Foreskin melanocyte (primary cell): ENCODE measurements at places on chromosomes 12 and 14.

DNA sequence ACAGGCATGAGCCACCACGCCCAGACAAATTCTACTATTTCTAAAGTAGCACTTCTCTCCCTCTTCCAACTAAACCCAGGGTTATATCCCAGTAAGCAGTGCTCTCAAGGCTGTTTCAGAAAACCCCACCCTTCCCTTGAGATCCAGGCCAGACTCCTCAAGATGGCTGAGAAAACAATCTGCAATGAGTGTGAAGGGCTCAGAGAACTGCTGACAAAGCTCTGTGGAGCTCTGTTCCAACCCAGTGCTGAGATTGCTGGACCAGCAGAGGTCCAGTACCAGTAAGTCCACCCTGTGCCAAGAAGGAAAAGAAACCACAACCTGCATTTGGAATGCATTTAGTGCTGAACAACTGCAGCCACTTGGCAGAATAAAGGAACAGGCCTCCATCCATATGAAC is 3.7 kb upstream of the IFFO1 start:
- no peak for DNase-seq

DNA sequence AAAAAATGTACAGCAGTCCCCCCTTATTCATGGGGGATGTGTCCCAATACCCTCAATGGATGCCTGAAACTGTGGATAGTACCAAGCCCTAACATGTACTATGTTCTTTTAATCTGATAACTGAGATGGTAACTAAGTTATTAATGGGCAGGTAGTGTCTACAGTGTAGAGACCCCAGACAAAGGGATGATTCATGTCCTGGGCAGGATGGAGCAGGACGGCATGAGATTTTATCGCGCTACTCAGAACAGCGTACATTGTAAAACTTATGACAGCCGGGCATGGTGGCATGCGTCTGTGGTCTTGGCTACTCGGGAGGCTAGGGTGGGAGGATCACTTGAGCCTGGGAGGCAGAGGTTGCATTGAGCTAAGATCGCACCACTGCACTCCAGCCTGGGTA is 37.1 kb downstream of the KIAA0586 start:
- DNase-seq: no peak

GRCh38 chr12:131832321-131833231 is 4.4 kb downstream of the MMP17 start:
- no peak for DNase-seq

DNA sequence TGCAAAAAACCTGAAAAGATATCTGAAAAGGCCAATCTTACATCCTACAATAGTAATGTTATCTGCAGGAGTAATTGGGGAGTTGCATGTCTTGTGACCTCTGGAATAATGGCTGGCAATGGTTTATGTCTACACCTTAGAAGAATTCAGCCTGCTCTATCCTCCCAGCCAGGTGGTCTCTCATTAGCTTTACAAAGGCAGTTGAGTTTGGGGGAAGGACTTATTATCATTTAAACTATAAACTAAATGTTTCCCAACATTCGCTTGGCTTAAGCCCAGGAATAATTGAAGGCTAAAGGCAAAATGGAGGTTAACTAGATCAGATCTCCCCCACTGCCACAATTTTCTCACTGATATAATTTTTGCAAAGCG is 158.4 kb upstream of the SFSWAP start:
- DNase-seq: no peak

- DNase-seq: no peak
Observed at GRCh38 chr12:19130224-19131024, 891 bp downstream of the PLEKHA5 start.

DNA sequence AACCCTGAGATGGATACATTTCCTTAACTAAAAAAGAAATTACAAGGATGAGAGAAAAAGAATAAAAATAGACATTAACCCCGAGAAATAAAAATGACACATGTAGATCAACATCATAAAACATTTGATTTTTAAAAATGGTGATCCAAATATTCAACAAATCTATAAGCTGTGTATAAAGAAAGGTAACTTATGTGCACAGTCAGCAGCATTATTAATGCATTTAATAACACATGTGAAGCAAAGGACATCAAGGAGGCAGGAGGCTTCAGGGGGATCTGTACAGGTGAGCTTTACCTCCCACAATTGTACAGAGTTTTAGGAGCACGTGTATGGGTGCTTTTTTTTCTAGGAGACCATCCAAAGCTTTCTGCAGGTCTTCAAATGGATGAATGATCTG is 76.1 kb downstream of the MED13L start:
- DNase-seq: no peak

DNA sequence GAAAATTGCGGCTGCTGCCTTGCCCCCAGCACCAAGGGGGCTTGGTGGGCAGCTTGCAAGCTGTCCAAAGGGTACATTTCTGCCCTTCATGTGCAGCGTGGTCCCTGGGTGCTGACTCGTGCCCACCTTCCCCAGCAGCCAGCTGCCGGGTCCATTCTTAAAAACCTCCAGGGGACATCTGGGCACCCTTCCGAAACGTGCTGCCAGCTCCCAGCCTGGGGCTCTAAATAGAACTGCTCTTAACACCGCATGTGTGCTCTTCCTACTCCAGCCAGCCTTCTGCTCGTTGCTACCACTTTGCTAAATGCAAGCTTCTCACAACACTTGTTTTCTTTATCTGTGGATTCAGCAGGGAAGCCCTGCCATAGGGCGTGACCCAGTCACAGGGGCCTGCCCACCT is 66.0 kb downstream of the RIMBP2 start:
- no peak for DNase-seq

- no peak for DNase-seq
Observed at GRCh38 chr12:12673296-12673695, 22.7 kb downstream of the GPR19 start.

DNA sequence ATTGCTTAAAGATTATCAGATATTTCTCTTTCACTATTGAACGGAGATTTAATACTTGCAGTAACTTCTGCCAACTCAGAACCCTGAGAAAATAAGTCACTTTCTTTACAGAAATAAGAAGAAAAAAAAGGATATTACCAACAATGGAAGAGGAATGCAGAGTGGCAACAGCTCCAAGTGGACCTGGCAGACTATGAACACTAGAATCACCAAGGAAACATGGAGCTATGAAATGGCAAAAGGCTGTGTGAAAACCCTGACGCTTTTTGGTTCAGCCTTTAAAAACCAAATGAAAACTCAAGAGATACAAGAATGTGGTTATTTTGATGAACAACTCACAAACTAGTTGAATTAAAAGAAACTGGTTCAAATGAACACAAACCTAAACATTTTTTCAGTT is 17.7 kb downstream of the DTD2 start:
- no peak for DNase-seq

- no peak for DNase-seq
Observed at GRCh38 chr14:21449899-21450216, 6.1 kb downstream of the CHD8 start.

DNA sequence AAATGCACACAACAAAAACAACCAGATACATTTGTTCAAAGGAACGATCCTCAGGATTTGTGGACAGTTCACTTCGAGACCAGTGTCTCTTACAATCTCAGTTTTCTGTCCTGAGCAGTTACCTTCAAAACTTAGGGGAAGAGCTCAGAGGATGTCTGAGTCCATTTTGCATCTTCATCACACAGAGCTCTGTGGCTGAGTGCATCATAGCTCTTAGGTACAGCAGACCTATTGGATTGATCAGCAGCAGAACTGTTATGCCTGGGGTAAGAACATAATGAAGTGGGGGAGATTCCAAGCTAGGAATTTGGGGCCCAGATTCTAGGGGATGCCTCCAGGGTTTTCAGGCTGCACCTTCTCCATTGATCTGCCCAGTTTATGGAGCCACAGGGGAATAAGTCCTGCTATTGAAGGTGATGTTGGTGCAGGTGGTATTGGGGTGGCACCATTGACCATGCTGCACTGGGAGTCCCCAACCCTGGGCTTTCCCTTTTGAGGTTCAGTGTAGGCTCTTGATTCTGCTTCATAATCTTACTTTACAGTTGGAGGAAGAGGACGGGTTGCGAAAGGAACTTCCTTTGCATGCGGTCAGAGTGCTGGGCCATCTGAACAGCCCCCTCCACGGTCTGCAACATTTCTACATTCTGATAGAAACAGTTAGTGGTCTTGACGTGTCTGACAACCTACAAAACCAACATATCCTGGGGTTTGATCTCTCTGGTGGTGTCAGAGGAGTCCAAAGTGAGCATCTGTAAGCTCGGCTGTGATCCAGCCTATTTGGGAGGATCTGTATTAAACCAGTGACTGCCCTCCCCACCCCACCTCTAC is 112.8 kb downstream of the CHST11 start:
- DNase-seq: no peak

DNA sequence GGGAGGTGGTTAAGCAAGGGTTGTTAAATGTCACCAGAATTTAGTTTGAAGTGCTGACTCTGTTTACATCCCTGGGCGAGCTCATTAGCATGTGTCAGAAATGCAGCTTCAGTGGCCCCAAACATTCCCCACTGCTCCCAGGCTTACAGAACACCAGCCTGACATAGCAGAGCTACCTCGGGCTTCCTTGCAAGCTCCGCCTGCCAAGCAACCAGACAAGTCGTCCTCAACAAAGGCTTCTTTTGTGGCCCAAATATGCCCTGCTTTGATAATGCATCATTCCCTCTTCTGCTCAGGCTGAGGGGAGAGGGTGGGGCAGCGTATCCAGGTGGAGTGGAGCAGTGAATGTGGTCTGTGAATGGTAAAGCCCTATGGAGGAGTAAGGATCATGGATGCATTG is 28.0 kb downstream of the ERH start:
- DNase-seq: no peak

DNA sequence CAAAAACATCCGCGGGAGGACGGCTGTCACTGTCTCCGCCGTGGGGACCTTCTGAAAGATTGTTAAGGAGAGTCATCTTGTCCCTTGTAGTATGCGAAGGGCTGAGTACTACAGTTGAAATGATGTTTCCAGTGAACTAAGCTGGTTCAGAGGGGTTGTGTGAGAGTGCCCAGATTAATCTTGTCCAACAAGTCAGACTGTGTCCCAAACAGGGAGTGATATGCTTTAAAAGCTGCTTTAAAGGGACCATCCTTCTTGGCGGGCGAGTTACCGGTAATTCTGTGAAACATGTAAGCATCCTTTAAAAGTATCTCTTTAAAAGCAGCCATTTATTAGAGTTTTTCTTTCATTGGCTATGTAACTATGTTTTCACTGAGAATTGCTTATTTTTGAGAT is 1.1 kb downstream of the WDR20 start:
- no peak for DNase-seq

DNA sequence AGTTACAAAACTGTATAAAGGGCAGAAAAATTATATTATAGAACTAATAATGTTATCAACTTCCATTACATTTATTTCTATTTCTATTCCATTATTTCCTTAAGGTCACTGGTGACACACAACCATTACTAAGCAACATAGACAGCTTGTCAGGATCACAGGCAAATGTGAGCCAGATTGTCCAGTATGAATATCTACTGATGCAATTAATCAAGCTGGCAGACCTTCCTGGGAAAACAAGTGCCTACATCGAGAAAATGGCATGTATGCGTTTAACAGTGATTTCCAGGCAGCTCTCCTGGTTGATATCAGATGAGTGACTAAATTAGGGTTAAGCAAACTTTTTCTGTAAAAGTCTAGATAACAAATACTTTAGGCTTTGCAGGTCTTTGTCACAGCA is 36.9 kb upstream of the TSPAN8 start:
- DNase-seq: no peak

GRCh38 chr12:39199351-39199750 is 243.6 kb downstream of the KIF21A start:
- peak; percentile 29 for DNase-seq

DNA sequence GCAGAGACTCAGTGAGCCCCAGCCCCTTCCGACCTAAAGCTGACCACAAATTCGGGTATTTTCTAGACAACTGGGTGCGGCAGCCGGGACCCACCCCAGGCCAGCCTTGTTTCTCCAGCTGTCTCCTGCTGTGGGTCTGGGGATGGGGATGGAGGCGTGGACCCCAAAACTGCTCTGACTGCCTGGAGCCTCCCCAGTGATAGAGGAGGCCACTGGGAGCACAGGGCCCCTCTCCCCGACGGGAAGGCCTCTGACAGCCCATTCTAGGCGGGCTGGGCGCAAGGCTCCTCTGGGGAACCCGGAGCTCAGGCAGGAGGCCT is 38.2 kb upstream of the TDRD9 start:
- DNase-seq: no peak

- DNase-seq: no peak
Observed at GRCh38 chr14:21454843-21455544, 929 bp downstream of the CHD8 start.

DNA sequence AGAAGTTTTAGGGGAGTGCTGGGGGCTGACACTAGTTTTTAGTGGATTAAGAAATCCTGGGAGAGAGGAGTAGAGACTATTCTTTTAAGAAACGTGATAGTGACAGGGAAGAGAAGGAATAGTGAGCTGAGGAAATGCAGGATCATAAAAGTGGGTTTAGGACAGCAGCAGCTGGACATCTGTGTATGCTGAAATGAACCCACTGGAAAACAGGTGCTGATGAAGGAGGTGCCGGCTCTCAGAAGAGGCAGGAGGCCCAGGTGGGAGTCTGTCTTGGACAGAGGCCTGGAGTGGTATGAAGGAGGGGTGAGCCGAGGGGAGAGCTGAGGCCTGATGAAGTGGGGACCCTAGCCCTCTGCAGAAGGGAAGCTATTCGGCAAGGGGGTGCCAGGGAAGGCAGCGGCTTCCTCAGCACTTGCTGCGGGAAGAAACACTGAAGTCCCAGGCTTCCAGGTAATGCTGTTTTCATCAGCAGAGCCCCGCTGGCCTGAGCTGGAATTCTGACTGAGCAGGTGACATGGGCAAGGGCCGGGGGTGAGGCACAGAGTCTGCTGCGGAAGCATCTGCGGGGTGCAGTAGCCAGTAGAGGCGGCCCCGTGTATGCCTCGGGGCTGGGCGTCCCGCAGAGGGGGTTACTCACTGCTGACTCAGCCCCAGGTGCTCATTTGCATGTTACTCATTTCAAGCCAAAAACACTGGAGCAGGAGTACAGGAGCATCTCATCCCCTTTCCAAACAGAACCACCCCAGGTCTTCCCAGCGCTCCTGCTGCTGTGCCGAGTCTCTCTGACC is 89.7 kb downstream of the TMCC3 start:
- DNase-seq: no peak

DNA sequence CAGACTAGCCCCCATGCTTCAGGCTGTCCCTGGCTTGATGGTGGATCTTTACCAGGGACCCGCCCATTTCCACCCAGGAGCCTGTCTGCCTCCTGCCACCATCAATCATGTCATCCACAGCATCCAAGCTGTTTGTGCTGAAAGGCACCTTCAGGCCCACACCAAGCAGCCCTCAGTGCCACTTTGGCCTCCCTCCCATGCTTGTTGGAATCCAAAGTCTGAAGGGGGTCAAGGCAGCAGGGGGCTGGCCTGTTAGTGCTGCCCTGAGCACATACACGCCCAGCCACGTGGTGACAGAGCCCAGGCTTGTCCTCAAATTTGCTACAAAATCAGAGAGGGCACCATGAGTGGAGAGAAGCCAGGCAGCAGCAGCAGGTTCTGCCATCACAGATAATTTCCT is 1146.8 kb downstream of the FSCB start:
- no peak for DNase-seq

DNA sequence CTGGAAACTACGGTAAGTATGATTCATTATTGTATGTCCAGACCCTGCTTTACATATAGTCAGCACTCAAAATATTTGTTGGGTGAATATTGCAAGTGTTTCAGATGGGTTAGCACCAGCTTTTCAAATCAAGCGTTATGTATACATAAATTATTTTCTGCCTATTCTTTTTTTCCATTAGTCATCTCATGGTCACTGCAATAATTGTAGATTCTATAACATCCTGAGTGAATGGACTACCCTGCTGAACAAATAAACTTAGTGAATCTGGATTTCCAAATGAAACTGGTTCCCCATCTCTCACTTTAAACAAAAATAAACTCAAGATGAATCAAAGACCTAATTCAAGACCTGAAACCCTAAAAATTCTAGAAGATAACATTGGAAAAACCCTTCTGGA is 152.3 kb downstream of the DIO2 start:
- DNase-seq: no peak

GRCh38 chr12:72673853-72674252 is 401.7 kb downstream of the TRHDE start:
- no peak for DNase-seq
